ENCODE measurements at places on chromosomes 2 and 18. TPM values are rescaled to one million over a fixed set of nuclear protein-coding genes. Genes with fewer than 3 reads are reported as not detected.

GRCh38 chr2:44850016-44850415, 91.5 kb upstream of the SIX3 start:
- H3K27me3 ChIP-seq = no peaks in the 10 kb centered on the region
- no peak overlapping the region for H3K4me3 ChIP-seq
- H3K27ac ChIP-seq = no peak overlapping the region
- DNase-seq = peak; percentile 60
- H3K36me3 ChIP-seq = no peaks in the 10 kb centered on the region

DNA sequence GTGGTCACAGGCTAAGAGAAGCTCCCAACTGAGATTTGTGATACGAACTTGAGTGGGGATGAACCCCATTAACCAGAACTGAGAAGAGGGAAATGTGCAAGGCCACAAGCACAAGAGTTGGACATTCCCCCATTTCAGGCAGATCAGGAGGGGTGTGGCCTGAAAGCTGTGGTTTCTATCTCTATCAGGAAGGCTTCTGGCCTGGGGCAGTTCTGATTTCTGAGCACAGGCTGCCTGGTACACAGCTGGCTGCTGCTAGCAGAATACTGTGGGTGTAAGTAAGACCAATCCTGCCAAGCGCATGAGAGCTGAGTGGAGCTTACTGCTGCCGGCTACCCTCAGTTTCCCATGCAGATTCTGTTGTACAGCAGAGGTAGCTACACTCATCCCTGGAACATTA, 484.6 kb downstream of the SATB2 start:
- no peak for DNase-seq
- no peak overlapping the region for H3K4me3 ChIP-seq
- H3K36me3 ChIP-seq = no peaks in the 10 kb centered on the region
- no peaks in the 10 kb centered on the region for H3K4me1 ChIP-seq

DNA sequence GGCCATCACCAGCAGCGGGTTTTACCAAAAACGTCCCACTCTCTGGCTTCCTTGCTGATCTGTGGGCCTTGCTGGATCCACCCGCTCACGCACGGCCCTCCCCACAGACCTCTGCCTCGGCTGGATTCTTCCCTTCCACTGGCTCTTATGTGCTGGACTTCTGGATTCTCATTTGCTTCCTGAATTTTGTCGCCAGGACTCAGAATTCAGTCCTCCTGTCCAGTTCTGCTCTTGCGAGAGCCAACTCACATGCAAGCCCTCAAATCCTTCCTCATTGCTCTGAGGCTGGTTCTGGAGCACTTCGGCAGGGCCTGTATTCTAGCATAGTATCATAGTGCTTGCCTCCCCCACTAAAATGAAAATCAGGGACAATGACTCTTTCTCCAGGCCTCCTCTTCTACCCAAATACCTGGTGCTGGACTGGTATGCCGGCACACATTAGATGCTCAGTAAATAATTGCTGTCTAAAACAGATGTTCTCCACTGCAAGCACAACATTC, 115.5 kb downstream of the ATL2 start:
- no peak for DNase-seq
- no peak overlapping the region for H3K27ac ChIP-seq

DNA sequence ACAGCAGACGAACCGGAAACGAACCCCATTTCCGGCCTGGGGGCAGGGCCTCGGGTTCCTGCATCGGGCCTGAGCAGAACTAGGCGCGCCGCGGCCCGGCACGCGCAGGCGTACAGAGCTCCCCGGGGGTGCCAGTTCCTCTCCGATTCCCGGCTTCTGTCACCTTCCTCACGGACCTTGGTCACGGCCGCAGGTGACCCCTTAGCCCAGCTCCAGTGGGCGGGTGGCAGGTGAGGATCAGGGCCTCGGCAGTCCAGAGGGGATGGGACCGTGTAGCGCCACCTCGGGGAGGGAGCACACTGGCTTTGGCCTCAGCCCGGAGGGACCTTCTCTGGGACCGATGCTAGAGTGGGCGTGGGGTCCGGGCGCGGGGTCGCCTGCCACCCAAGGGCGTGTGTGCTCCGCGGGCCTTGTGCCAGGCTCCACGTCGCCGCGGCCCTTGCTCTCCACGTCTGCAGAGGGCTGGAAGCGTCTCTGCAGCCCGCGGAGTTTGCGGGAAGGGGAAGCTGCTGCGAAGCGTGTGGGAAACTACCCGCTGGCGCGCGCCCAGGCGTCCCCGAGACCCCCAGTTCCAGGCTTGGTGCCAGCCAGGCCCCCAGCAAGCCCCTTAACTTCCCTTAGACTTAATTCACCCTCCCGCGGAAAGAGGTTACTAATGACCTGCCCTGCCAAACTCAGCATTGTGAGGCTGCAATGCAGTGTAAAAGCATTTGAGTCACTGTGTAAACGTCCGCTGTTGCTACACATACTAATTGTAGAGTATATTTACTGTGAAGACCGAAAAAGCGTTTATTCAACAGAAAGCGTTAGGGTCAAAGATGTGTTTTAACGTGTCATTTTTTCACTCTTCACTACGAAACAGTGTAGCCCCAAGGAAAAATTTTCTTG, at the start of gene TRAPPC12:
Gene TRAPPC12 (plus strand): TSS at position 48 of the 888 bp plus-strand sequence. CDS start 7,930 bp downstream, outside the sequence.
- H3K4me3 ChIP-seq = peak within 1 kb of the TSS; percentile 84
- H3K4me1 ChIP-seq = peaks cover 41% of the 10 kb centered on the region
- no peaks in the 10 kb centered on the region for H3K27me3 ChIP-seq
- peak within 1 kb of the TSS; percentile 92 for H3K27ac ChIP-seq
- peak; percentile 98 for DNase-seq

DNA sequence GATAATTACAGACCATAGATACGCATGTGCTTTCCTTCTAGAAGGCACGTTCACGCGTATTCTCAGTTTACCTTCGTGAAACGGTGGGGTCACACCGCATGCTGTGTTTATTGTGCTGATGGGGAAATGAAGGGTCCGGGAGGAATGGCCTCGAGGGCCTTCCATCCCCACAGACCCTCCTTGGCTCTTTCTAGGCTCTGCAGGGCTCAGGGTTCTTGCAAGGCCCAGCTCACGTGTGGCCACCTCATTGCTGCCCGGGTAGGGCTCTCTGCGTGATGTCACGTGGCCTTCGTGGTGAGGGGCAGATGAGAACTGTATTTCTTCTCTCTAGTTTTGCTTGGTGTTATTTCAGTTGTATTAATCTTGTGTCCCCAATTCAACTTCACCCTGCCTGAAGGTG, 133.5 kb upstream of the ALKAL2 start:
- H3K4me3 ChIP-seq = no peak overlapping the region
- no peaks in the 10 kb centered on the region for H3K4me1 ChIP-seq
- H3K36me3 ChIP-seq = no peaks in the 10 kb centered on the region
- peak; percentile 75 for DNase-seq
- peaks cover 15% of the 10 kb centered on the region for H3K27me3 ChIP-seq

COLEC11 gene
- 19.1 TPM for total RNA-seq

- no peaks in the 10 kb centered on the region for H3K36me3 ChIP-seq
- no peaks in the 10 kb centered on the region for H3K27me3 ChIP-seq
Observed at GRCh38 chr2:38534746-38535403, 67.9 kb downstream of the HNRNPLL start.

DNA sequence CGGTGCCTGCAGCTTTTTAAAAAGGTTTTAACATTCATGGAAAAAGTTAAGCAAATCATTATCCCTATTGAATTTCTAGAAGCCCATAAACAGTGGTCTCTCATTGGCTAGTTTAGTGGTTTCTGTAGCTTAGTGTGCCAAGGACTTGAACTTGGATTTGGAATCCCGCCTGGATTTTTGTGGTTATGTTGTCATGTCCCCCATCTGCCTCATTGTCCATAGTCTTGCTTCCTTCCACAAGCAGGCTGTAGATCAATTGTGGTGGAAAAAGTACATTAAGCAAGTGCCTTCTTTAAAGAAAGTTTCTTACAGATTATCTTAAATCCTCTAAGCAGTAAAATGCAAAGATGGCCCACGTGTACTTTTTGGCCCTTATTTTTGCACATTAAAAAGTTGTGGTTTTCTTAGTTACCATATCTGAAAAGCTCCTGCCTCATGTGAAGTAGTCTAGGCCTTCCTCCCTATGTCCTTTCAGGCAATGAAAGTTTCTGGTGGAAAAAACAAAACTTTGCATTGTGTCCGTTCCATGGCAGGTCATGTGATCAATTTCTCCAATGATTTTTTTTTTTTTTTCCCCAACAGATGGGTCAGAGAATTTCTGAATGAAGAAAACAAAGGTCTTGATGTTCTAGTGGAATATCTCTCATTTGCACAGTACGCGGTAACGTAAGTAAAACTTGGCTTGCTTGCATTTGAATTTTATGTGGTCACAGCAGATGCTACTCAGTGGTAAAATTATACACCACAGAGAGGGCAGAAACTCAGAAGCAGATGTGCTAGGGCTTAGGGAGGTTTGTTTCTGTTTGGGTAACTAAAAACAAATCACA, 158.9 kb downstream of the PRPF40A start:
- no peak overlapping the region for H3K27ac ChIP-seq
- no peaks in the 10 kb centered on the region for H3K4me1 ChIP-seq
- DNase-seq = no peak
- no peak overlapping the region for H3K4me3 ChIP-seq

GRCh38 chr2:171253900-171254650, 93.4 kb upstream of the TLK1 start:
- peaks cover 20% of the 10 kb centered on the region for H3K4me1 ChIP-seq
- H3K36me3 ChIP-seq = no peaks in the 10 kb centered on the region
- H3K27me3 ChIP-seq = no peaks in the 10 kb centered on the region
- no peak for DNase-seq
- peak overlapping the region; percentile 51 for H3K27ac ChIP-seq

DNA sequence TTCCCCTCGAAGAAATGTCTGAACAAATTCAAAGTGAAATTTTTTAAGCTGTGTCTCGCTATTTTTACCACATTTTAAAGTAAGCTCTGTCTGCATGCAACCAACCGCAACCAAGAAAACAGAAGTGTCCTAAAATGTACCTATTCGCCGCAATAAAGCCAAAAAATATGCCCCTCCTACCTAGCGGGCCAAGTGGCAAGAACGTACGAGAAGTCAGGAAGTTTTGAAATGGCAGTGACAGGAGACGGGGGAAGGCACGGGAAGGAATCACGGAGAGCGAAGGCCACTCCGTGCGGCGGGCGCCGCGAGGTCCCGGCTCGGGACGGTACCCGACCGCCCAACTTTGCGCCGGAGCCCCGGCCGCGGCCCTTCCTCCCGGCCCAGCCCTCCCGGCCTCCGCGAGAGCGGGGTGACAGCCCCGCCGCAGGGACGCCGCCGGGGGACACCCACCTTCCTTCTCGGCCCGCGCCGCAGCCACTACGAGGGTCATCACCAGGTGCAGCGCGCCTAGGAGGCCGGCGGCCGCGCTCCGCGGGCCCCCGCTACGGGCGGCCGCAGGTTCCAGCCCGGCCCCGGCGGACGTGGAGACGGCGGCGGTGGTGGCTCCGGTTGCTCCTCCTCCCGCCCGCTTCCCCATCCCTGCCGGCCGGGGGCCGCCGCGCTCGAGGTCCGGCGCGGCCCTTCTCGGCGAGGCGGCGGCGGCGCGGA, 568 bp downstream of the TMEM131 start:
- H3K27me3 ChIP-seq = no peaks in the 10 kb centered on the region
- H3K27ac ChIP-seq = peak overlapping the region; percentile 97
- peak overlapping the region; percentile 75 for H3K4me3 ChIP-seq
- no peak for DNase-seq
- H3K36me3 ChIP-seq = no peaks in the 10 kb centered on the region
- H3K4me1 ChIP-seq = peaks cover 23% of the 10 kb centered on the region

GRCh38 chr2:156670104-156670503, 233.9 kb downstream of the GPD2 start:
- no peak overlapping the region for H3K27ac ChIP-seq
- H3K4me3 ChIP-seq = no peak overlapping the region
- H3K27me3 ChIP-seq = no peaks in the 10 kb centered on the region
- H3K4me1 ChIP-seq = no peaks in the 10 kb centered on the region

GRCh38 chr2:47521666-47522285, 118.8 kb downstream of the MSH2 start:
- no peaks in the 10 kb centered on the region for H3K27me3 ChIP-seq
- no peaks in the 10 kb centered on the region for H3K36me3 ChIP-seq
- DNase-seq = no peak
- peaks cover 19% of the 10 kb centered on the region for H3K4me1 ChIP-seq

DNA sequence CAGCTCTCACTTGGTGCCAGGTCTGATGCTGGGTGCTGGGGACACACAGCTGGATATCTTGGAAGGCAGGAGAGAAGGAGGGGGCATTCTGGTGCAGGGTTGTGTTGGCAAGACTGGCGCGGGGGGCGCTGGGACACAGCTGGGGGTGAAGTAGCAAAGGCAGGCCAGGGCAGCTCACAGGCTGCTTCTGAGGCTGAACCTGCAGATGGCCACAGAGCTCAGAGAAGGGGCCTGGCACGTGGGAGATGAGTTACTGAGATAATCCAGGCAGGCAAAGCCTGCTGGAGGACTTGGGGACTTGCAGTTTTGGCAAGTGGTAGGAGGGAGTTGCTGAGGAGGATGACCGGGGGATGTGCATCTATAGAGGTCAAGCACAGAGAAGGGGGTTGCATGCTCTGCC, 16.2 kb upstream of the DGKD start:
- H3K27ac ChIP-seq = no peak overlapping the region
- H3K27me3 ChIP-seq = no peaks in the 10 kb centered on the region
- H3K4me1 ChIP-seq = no peaks in the 10 kb centered on the region
- H3K36me3 ChIP-seq = no peaks in the 10 kb centered on the region
- no peak for DNase-seq

DNA sequence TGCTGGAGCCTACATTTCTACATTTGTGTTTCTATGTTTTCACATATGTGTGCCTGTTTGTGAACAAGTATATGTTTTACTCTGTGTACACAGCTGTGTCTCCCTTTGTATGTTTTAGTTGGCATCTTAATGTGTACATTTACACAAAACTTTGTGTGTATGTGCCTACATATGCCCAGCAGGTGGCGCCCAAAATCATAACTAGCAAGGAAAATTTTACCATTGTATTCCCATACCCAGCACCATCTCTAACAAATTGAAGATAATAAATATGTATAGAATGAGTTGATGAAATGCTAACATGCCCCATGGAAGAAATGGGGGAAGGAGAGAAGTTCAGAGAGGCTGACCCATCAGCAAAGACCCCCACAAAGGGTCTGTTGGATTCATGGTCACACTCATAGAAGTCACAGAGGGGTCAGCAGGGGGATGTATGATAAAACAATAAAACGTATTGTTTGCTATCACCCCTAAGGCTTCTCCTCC, 48.1 kb downstream of the PKDCC start:
- no peaks in the 10 kb centered on the region for H3K27me3 ChIP-seq
- H3K36me3 ChIP-seq = no peaks in the 10 kb centered on the region
- H3K4me3 ChIP-seq = no peak overlapping the region
- DNase-seq = no peak

DNA sequence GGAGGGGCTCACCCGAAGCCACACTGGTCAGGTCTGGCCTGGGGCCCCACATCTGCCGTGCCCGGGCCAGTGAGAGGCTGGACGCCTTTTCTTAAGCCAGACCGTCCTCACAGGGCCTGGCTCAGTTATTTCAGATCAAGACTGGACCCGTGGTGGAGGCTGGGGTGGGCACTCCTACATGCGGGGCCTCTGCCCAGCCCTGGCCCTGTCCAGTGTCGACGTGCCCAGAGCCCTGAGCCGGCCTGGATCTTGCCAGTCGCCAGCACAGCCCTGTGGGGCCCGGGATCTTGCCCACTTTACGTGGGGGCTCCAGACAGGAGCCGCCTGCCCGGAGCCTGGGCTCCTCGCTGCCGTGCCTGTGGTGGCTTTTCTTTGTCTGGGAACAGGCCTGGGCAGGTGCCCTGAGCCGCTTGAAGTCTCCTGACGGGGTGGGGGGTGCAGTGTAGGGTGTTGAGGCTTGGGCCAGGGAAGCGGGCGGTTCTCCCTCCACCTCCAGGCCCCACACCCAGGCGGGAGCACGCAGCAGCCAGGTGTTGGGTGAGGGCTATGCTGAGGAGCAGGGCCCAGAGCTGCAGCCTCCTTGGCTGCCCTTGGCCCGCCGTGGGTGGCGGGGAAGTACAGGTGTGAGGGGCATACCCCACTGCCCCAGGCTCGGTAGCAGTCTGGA, 6.0 kb downstream of the GPC1 start:
- DNase-seq = no peak
- H3K27ac ChIP-seq = no peak overlapping the region
- peaks cover 56% of the 10 kb centered on the region for H3K4me1 ChIP-seq
- no peaks in the 10 kb centered on the region for H3K27me3 ChIP-seq
